ENCODE measurements at places on chromosomes 16 and 17. TPM values are rescaled to one million over a fixed set of nuclear protein-coding genes. Genes with fewer than 3 reads are reported as not detected.

Gene CSH2
- total RNA-seq = not detected

Gene CNGB1
- total RNA-seq = 0.40 TPM

Gene CDRT15
- not detected for total RNA-seq

Gene EFCAB5
- total RNA-seq = 0.46 TPM

Gene USP22
- 119 TPM for total RNA-seq

Gene CNOT1
- 126 TPM for total RNA-seq
